GM23248 (cell line): ENCODE measurements at places on chromosomes 12 and 14.
A peak's percentile ranks its signal among the peaks of the same experiment; 100 is the strongest.

DNA sequence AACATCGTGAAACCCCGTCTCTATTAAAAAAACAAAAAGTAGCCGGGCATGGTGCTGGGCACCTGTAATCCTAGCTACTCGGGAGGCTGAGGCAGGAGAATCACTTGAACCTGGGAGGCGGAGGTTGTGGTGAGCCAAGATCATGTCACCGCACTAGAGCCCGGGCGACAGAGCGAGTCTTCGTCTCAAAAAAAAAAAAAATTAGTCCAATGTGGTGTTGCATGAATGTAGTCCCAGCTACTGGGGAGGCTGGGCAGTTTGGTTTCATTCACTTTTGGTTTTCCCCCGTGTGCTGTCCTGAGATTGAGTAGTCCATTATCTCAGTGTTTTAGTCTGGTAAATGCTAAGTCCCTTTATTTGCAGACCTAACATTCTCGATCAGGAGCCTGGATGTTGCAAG, 19.5 kb downstream of the RPS29 start:
- H3K27me3 ChIP-seq, result no peaks in the 10 kb centered on the region
- no peak for DNase-seq
- no peak overlapping the region for H3K4me3 ChIP-seq
- no peak overlapping the region for H3K27ac ChIP-seq
- no peaks in the 10 kb centered on the region for H3K4me1 ChIP-seq
- no peaks in the 10 kb centered on the region for H3K36me3 ChIP-seq

GRCh38 chr12:99957866-99958466, 26.8 kb downstream of the ANKS1B start:
- peaks cover 5% of the 10 kb centered on the region; the same call in 1 of the 2 replicates for H3K4me1 ChIP-seq
- DNase-seq, result no peak
- H3K27ac ChIP-seq, result no peak overlapping the region
- H3K4me3 ChIP-seq, result no peak overlapping the region

GRCh38 chr14:98170575-98170974, 1101.4 kb downstream of the BCL11B start:
- H3K36me3 ChIP-seq, result no peaks in the 10 kb centered on the region
- no peak for DNase-seq
- no peak overlapping the region for H3K27ac ChIP-seq

- no peaks in the 10 kb centered on the region for H3K36me3 ChIP-seq
- H3K27ac ChIP-seq, result no peak overlapping the region
- no peaks in the 10 kb centered on the region for H3K27me3 ChIP-seq
- DNase-seq, result no peak
- no peaks in the 10 kb centered on the region for H3K4me1 ChIP-seq
Observed at GRCh38 chr12:83179999-83180398, 493.3 kb downstream of the TMTC2 start.

- H3K27ac ChIP-seq, result no peak overlapping the region
- no peaks in the 10 kb centered on the region for H3K4me1 ChIP-seq
- no peak for DNase-seq
- no peak overlapping the region for H3K4me3 ChIP-seq
- H3K27me3 ChIP-seq, result no peaks in the 10 kb centered on the region
Observed at GRCh38 chr12:77606348-77606747, 224.3 kb upstream of the NAV3 start.

GRCh38 chr12:109432431-109432830, 44.7 kb downstream of the KCTD10 start:
- H3K27ac ChIP-seq, result no peak overlapping the region
- no peak for DNase-seq
- H3K27me3 ChIP-seq, result no peaks in the 10 kb centered on the region
- H3K4me3 ChIP-seq, result no peak overlapping the region

- H3K27ac ChIP-seq, result no peak overlapping the region
- no peak overlapping the region for H3K4me3 ChIP-seq
- no peaks in the 10 kb centered on the region for H3K27me3 ChIP-seq
- H3K36me3 ChIP-seq, result no peaks in the 10 kb centered on the region
- H3K4me1 ChIP-seq, result no peaks in the 10 kb centered on the region
Observed at GRCh38 chr12:34348836-34349672, 326.8 kb downstream of the ALG10 start.

GRCh38 chr12:24895612-24896011, 53.3 kb downstream of the BCAT1 start:
- H3K27me3 ChIP-seq, result no peaks in the 10 kb centered on the region
- 0 out of 2 replicates have a peak, but pooled peaks cover 4% of the 10 kb centered on the region for H3K36me3 ChIP-seq
- H3K4me3 ChIP-seq, result no peak overlapping the region
- peaks cover 36% of the 10 kb centered on the region for H3K4me1 ChIP-seq
- DNase-seq, result peak; percentile 37
- no peak overlapping the region for H3K27ac ChIP-seq

- H3K36me3 ChIP-seq, result no peaks in the 10 kb centered on the region
- H3K4me3 ChIP-seq, result peak overlapping the region; percentile 39
- peaks cover 21% of the 10 kb centered on the region for H3K4me1 ChIP-seq
Observed at GRCh38 chr14:77641534-77642341, 25.3 kb upstream of the SPTLC2 start.

GRCh38 chr14:24996930-24997725, 52.8 kb downstream of the STXBP6 start:
- H3K4me3 ChIP-seq, result no peak overlapping the region
- no peak for DNase-seq
- H3K36me3 ChIP-seq, result no peaks in the 10 kb centered on the region
- H3K4me1 ChIP-seq, result peaks cover 17% of the 10 kb centered on the region

GRCh38 chr12:96020314-96021003, 14.9 kb downstream of the LTA4H start:
- H3K36me3 ChIP-seq, result peaks cover 49% of the 10 kb centered on the region
- no peak overlapping the region for H3K4me3 ChIP-seq
- H3K4me1 ChIP-seq, result no peaks in the 10 kb centered on the region

DNA sequence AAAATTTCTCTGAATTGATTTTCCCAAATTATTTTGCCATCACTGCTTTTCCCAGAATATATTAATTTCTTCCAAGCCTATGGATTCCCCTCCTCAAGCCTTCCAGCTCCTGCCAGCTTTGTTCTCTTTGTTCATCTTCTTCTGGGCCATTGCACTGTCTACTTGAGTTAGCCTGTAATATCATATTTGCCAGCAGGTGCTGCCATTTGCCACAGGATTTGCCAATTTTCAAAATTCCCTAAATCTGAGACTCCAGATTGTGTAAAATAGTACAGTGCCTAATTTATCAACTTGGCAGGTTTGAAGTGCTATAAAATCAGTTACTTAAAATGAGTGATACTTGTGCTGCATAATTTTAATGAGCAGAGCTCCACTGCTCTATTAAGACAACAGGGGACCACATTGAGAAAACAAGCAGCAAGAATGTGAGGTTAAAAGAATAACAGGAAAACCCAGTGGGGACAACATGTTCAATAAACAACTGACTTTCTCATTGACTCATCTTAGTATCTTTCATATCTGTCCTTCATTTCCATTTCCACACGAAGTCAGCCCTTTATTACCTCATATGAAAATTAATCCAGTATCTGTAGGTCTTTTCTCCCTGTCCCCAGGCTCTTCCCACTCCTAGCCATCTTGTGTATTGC, 84.6 kb upstream of the CCDC196 start:
- no peak overlapping the region for H3K27ac ChIP-seq
- no peaks in the 10 kb centered on the region for H3K36me3 ChIP-seq
- no peaks in the 10 kb centered on the region for H3K27me3 ChIP-seq
- DNase-seq, result peak; percentile 14
- H3K4me3 ChIP-seq, result no peak overlapping the region

- DNase-seq, result no peak
- H3K36me3 ChIP-seq, result no peaks in the 10 kb centered on the region
- peak overlapping the region; percentile 92 for H3K27ac ChIP-seq
- H3K4me1 ChIP-seq, result peaks cover 78% of the 10 kb centered on the region
- peak overlapping the region; percentile 19; the same call in 1 of the 2 replicates for H3K4me3 ChIP-seq
Observed at GRCh38 chr12:2337031-2338010, 284.5 kb downstream of the CACNA1C start.

- DNase-seq, result no peak
- no peaks in the 10 kb centered on the region for H3K27me3 ChIP-seq
- no peak overlapping the region for H3K27ac ChIP-seq
- no peak overlapping the region for H3K4me3 ChIP-seq
- no peaks in the 10 kb centered on the region for H3K4me1 ChIP-seq
Observed at GRCh38 chr12:118633071-118633470, 256.7 kb downstream of the SUDS3 start.

- H3K4me1 ChIP-seq, result no peaks in the 10 kb centered on the region
- no peak for DNase-seq
- no peaks in the 10 kb centered on the region for H3K36me3 ChIP-seq
- no peaks in the 10 kb centered on the region for H3K27me3 ChIP-seq
- no peak overlapping the region for H3K4me3 ChIP-seq
- no peak overlapping the region for H3K27ac ChIP-seq
Observed at GRCh38 chr14:66369157-66369697, 116.9 kb upstream of the CCDC196 start.

DNA sequence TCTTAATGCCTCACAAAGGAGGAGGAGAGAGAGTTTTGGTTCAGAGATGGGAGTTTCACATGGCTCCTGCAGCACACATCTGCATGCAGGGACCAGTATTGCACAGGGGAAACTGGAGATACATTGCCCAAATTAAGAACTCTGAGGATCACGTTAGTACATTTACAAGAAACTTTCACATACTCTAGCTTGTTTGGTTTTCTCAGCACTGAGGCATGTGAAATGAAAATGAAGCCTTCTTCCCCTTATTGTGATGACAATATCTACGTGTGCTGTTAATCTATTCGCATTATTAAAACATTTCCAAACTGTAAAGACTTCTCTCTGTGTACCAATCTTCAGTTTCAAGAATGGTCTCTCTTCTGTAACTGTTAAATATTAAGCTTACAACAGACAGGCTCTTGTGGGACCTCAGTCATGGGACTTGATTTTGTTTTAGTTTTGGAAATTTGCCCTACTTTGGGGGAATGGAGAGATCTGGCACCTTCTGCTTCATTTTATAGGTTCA, 124.7 kb downstream of the DAAM1 start:
- no peaks in the 10 kb centered on the region for H3K36me3 ChIP-seq
- no peak overlapping the region for H3K4me3 ChIP-seq
- H3K27ac ChIP-seq, result no peak overlapping the region

DNA sequence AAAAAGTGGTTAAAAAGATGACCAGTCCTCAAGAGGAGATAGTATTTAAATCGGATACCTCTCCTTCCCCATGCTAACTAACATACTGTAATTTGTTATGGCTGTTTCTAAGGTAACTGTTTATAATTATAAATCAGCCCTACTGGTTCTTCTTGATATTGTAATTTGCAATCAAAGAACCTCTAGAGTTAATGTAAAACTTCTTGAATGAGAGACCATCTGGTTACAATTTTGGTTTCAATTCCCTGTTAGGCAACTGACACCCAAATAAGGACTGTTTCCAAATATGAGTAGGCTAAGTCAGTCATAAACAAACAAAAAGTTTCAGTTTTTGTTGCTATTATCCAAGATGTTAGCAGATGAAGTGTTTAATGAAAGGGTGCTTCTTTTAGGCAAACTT, 120.2 kb upstream of the DNM1L start:
- H3K4me3 ChIP-seq, result peak overlapping the region; percentile 64
- no peaks in the 10 kb centered on the region for H3K36me3 ChIP-seq
- peak overlapping the region; percentile 88 for H3K27ac ChIP-seq

DNA sequence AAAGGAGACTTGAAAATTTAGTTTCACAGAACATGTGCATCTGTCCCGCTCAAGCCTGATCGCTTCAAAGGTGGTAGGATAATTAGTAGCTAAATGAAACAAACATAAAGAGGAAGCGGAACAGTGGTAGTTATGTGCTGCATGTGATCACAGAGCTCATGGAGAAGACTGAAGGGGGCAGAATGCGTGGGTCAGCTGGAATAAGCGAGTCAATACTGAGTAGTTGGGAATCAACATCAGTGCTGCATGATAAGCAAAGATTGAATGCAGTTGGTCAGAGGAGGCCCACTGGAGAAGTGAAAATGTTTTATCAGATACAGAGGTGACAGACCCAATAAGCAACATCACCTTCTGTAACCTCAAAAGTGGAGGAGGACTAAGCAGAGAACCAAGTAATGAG, 95.1 kb upstream of the RFX4 start:
- no peaks in the 10 kb centered on the region for H3K36me3 ChIP-seq
- H3K4me1 ChIP-seq, result no peaks in the 10 kb centered on the region
- H3K27me3 ChIP-seq, result no peaks in the 10 kb centered on the region
- no peak overlapping the region for H3K4me3 ChIP-seq
- no peak for DNase-seq

- peak overlapping the region; percentile 88 for H3K4me3 ChIP-seq
- DNase-seq, result no peak
- no peaks in the 10 kb centered on the region for H3K36me3 ChIP-seq
- peak overlapping the region; percentile 73; the same call in 1 of the 2 replicates for H3K27ac ChIP-seq
Observed at GRCh38 chr12:106135075-106135474, 3.7 kb downstream of the NUAK1 start.

DNA sequence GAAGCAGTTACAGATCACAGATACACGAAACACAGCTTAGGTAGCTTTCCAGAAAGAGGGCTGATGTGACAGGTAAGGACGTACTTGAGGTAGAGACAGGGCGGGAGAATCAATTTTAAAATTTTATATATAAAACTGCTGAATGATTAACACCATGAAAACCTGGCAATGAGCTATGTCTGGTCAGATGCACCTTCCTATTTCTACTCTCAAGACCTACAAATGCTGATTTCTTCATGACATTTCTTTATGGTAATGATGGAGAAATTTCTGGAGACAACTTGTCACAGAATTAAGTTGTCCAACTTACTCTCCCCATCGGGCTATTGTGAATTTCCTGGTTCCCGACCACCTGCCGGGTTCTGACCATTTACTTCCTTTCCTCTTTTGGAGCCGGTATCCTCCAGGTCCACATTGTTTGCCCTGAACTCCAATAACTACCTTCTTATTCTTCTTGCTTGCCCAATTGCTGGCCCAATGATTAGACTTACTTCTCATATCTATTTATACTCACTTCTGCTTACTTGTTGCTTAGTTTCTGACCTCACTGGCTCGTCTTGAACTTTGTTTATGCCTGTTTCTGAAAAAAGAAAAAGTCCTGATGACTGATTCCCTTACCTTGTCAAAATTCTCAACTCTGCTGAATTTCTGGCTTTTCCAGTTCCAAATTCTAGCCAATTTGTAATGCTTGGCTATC, 12.8 kb upstream of the ATP2B1 start:
- no peak for DNase-seq
- no peaks in the 10 kb centered on the region for H3K27me3 ChIP-seq
- H3K36me3 ChIP-seq, result no peaks in the 10 kb centered on the region
- H3K4me3 ChIP-seq, result no peak overlapping the region

GRCh38 chr12:7327918-7328317, 24.0 kb downstream of the ACSM4 start:
- peaks cover 37% of the 10 kb centered on the region for H3K27me3 ChIP-seq
- no peak overlapping the region for H3K27ac ChIP-seq
- H3K4me3 ChIP-seq, result no peak overlapping the region
- H3K4me1 ChIP-seq, result no peaks in the 10 kb centered on the region
- DNase-seq, result peak; percentile 4
- no peaks in the 10 kb centered on the region for H3K36me3 ChIP-seq

DNA sequence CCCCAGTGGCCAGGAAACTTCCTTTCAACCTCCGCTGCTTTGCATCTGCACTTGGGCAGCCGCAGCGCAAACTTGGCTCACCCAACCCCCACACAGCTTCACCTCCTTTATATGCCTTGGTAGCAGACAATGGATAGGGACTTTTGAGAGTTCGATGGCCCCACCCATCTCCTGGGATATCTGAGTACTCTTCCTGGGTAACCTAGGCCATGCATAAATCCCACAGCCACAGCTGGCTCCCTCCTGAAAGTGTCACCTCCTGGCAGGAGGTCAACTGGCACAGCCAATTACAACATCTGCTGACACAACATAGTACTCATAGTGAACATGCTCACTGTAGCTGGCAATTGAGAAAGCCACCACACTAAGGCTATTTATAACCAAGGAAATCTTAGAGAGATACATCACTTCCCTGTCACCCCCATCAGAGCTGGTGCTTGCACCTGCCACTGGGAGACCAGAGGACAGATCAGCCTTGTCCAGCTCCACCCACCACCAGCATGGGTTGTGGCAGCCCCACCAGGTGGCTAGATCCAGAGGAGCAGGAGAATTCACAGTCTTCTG, 410.0 kb downstream of the SYT1 start:
- no peaks in the 10 kb centered on the region for H3K4me1 ChIP-seq
- H3K4me3 ChIP-seq, result no peak overlapping the region
- DNase-seq, result peak; percentile 27
- no peak overlapping the region for H3K27ac ChIP-seq
- H3K36me3 ChIP-seq, result no peaks in the 10 kb centered on the region
